Glomerular endothelial cell (primary cell): ENCODE measurements at places on chromosomes 2 and 18.

DNA sequence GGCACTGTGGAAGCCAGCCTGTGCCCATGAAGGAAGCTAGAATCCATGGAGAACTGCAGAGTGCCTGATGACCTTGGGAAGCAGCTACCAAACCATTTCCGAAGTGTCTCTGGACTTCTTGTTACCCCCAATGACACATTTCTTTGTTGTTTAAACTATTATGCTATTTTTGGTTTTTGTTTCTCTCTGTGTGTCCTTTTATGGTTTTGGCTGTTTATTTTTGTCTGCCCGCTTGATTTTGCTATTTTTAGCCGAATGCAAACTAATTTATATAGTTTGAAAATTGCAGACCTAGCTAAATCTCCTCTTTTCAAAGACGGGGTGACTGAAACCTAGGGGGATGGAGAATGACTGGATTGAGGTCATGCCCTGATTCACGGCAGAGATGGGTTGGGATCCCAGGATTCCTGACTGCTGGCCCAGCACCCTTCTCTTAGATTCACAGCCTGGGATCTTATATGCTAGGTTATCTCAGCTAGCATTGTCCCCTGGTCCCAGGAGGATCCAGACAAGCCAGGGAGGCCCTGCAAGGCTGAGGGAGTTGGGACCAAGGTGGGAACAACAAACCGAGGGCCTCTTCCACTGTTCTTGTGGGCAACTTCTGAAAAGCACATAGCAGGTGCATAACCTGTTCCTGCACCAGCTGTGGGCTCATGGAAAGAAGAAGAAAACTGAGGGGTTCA lies 116.3 kb upstream of the HAAO start:
- DNase-seq: no peak

- DNase-seq: no peak
Observed at GRCh38 chr2:74515981-74516633, 1.9 kb downstream of the TLX2 start.

DNA sequence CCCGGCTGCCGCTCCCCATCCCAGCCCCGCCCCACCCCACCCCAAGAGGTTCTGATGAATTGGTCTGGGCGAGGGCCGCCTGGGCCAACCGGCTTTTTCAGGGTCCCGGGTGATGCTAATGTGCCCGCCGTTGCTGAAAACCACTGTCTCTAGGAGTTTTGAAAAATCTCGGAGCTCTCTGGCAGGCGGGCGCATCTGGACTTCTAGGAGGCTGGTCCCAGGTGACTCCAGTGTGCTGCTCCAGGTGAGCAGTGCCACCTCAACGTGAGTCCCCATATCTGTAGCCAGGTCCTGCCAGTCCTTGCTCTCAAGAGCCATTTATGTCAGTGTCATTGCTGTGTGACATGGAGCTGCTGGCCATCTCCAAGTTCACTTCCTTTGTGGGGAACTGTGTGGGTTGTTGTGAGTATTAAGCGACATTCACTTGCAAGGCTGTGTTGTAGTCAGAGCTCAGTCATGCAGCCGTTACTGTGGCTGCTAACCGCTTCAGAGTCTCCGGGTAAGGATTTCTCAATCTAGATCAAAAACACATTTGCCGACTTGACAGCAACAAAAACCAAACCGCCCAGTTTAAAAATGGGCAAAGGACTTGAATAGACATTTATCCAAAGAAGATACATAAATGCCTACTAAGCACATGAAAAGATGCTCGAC lies at the start of gene RFX8:
RFX8 (minus strand) TSS at position 382 of the 654 bp plus-strand sequence. CDS start 8,264 bp downstream, outside the sequence.
- no peak for DNase-seq

DNA sequence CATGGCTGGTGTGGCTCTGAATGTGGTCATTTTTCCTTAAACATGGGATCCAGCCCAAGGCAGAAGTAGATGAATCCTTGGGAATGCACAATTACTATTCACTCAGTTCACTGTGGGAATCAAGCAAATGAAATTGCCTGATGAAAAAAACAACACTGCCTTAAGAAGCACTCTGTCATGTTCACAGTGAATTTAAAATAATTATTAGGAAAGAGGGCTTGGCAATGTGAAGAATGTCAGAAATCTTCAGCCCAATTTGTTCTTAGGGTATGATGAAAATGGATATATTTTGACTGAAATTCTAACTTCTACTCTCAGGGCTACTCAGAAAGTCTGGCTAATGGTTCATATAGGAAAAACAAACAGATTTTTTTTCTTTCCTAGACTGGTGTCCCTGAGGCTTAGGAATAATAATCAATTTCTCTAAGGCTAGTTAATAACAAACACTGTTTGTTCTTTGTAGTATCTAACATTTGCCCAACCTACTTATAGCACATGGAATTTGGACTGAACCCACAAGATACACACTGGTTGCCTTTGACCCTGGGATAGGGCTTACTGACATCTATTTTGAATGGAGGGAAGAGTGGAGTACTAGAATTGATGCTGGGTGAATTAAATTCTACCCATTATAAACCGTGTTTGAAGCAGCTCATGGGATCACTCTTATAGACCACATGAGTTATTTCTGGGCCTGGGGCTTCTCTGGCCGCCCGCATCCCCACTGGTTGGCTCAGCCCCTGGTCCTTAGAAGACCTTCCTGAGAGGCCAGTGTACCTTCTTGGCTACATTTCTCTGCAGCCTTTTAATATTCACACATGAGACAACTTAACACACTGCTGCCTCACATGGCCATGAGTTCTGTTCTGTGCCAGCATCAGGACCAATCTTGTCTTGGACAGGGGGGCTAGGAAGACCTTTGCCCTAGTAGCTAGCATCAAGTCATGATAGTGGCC lies 8.3 kb upstream of the MRPL33 start:
- DNase-seq: no peak

GRCh38 chr2:20652673-20653575 lies 2.0 kb upstream of the HS1BP3 start:
- DNase-seq: no peak

- no peak for DNase-seq
Observed at GRCh38 chr2:69517410-69517809, 80.2 kb upstream of the NFU1 start.

- DNase-seq: no peak
Observed at GRCh38 chr2:127829845-127830246, 18.9 kb upstream of the WDR33 start.

- DNase-seq: no peak
Observed at GRCh38 chr2:180334514-180334913, 327.4 kb upstream of the CWC22 start.

DNA sequence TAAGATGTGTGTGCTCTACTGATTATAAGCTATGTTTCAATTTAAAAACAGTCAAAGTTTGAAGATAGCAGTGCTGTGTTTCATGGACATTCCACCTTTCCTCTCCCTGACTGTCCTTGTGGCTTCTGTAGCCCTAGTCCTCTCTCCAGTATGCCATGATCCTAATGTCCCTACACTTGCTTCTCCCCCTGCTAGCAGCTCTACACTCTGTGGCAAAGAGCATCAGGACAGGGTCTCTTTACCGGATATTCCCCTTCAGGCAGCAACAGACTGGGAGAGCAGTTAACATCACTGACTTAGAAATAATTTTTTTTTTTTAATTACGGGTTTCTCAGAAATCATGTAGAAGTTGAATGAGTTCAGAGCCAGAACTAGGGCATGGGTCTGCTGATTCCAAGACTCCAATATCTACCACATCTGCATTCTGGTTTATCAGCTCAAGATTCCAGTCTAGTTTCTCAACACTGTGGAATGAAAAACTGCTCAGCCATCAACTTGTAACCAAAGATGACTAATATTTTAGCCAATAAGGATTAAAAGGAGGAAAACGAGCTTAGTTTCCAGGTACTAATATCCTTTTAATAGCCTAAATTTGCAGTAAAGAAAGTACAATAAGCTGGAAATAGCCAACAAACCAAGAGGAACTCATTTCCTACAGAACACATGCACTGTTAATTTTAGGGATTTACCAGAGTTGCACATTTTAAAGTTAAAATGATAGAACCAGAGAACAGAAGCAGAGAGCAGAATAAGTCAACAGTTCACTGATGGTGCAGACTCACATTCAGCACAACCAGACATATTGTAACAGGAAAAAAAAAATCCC lies 45.2 kb downstream of the TMEM131 start:
- no peak for DNase-seq

- DNase-seq: no peak
Observed at GRCh38 chr2:30115141-30115980, 31.4 kb upstream of the YPEL5 start.

DNA sequence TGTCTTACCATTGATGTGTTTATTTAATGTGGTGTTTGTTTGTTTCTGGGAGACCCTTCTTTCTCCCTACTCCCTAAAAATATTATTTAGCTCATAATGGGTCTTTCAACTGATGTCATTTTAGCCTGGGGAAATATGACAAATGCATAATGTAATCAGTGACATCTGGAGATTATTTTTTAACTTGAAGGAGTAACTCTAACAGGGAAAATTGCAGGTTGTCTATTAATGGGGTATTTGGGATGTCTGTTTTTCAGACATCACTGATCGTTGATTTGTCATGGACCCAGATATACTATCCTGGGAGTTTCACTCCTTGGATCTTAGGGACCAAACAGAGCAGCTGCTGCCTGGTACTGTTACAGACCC lies 230.4 kb downstream of the LOXHD1 start:
- no peak for DNase-seq

DNA sequence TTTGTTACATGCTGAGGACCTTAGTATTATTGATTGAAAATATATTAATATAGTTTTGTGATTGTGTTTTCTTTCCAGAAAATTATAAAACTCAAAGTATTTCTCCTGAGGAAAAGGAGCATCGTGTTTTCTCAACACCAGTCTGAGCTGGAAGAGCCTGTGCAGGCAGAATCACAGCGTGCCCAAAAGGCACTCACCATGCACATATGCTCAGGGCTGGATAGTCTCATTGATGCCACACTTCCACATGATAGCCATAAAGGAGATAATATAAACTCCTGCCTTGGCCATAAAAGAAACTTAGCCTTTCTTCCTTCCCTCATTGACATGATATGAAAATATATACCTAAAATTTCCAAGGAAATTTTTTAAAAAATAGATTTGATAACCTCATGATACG lies 4.0 kb downstream of the PDE1A start:
- DNase-seq: no peak

DNA sequence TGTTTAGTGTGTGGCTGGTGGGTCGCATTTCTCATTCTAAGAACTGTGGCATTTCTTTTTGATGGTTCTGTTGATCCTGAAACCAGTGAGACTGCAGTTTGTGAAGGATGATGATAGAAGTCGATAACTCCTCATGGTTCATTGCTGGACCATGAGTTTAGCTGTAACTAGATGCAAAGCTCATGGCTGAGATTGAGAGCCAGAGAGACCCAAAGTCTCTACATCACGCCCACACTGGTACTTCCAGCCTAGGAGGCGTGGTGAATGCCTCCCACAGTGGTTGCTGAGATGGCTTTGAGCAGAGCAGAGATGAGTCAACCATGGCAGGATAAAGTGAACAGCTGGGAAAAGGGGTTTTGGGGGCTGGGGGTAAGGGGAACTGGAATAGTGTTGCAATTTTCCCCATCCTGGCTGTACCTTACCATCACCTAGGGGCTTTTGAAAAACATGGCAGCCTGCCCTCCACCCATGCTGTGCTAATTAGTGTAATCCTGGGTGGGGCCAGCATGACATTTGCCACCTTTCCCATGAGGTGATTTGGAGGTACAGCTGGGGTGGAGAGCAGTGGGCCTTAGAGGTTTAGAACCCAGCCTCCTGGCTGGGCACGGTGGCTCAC lies 24.1 kb downstream of the INPP4A start:
- no peak for DNase-seq

- DNase-seq: no peak
Observed at GRCh38 chr2:145321344-145321743, 801.4 kb upstream of the ZEB2 start.

DNA sequence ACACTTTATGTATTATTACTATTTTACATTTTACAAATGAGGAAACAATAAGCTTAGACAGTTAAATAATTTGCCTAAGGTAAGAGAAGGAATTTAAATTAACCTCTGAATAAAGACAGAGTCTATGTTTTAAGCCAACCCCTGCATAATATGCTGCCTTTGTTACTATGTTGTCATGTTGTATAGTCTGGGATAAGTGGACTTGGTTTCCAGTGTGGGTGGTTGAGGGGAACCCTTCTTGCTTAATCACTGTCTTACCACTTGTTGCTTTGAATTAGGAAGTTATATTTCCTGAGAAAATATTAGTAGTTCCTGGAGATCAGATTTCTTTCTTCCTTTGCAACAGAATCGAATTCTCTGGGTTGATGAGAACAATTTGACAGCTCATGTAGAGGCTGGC lies 52.6 kb downstream of the AGPS start:
- DNase-seq: no peak

DNA sequence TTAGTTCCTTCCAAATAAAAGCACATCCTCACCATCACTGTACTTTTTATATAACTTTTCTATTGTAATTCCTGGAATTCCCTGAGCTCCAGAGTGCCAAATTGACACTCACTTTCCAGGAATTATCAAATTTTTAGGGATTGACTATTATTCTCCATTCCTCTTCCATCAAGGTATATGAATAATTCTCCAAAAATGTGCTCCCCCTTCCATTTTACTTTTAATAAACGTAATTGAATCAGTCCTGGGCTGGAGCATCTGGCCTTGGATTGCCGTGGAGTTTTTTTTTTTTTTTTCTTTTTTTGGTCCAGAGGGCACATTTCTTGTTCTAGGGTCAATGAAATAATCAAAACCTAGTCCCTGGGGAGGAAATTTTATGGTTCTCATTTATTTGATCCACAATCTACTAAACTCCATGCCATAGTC lies 304.3 kb downstream of the CDCA7 start:
- DNase-seq: no peak

DNA sequence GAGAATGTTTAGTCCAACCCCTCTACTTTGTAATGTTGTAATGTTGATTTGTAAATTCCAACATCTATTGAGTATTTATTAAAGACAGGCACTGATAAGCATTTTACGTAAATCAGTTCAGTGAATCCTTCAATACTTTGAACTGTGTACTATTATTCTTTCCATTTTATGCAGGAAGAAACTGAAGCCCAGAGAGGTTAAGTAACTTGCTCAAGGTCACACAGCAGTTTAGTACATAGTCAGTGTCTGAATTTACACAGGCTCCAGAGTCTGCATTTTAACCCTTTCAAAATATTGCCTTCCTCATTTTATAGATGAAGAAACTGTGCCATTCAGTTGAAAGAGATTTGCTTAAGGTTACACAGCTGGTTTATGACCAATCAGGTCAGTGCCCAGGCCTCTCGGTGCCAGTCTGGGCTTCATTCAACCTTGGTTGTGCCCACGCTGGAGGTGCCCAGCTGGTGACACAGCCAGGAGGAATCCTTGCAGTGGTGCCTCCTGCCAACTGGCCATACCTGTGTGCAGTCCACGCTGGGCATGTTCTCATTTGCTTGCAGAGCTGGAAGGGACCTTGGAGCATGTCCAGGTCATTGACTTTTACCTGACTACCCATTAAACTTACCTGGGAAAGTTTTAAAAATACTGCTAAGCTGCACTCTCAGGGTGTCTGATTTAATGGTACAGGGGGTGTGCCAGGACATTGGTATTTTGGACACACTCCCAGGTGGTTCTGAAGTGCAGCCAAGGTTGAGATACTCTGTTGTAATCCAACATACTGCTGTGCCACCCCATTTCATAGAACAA lies 74.3 kb upstream of the CYRIA start:
- DNase-seq: no peak

- peak; percentile 93 for DNase-seq
Observed at GRCh38 chr18:57780706-57781347, 22.3 kb downstream of the ATP8B1 start.
